ENCODE measurements at places on chromosomes 7 and 10.

DNA sequence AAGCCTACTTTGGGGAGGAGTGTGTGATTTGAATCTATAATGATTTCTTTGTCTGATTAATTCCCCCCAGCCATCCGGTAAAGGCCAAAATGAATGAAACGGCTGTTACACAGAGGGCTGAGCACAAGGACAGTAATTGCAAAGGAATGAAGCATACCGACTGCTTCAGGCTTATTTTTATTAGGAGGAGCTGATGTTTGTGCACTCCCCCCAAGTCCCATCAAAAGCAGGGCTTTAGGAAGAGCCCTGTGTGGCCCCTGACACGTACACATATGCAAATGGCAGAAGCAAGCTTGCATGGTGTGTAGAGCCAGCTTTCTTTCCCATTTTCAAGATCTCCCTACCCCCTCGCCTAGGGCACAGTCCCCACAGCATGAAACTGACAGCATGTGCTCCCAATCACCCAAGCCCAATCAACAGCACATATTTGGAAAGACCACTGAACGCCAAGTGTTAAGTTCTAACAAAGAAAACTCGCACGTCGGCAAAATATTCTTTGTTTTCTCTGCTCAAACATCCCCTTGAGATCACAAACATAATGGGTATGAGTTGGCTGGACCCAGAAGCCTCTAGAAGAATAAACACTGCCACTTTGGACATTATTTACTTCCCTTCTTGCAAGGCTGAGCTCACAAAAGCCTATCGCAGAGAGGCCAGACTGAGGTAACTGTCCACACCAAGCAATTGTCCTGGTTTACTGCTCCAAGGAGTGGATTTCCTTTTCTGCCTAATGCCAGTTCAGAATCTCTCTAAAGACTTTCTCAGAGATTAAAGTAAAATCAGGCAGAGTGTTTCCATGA lies 143.0 kb downstream of the CUBN start:
- no peak for DNase-seq

DNA sequence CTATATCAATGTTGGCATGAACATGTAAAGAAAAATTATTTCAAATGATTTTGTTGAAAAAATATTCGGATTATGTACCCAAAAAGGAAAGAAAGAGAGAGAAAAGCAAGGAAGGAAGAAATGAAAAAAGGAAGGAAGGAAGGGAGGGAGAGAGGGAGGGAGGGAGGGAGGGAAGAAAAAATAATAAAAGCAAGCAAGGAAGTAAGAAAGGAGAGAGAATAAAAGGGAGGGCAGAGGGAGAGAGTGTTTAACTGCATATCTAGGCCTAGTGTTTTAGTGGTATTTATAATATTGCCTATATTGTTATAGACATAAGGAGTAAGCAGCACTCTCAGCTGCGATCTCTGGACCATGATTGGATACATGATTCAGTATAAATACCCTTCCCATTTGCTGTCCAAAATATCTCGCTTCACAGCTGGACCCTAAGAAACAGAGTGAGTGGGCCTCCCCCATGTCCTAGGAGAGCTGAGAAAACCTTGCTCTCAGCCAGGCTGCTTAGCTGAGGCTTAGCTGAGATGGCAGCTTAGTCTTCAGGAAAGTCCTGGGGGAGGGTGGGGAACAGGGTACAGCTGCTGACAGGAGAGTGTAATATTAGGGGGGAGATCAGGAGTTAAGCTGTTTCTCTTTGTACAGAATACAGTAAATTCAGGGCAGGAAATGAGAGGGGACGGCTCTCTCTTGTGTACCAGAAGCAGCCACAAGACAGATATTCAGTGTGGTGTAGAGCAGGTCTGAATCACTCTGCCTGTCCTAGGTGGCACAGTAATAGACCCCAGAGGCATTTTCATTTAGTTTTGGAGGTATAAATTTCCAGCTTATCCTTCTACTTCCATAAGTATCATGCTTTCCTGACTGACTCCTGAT lies 66.8 kb upstream of the TARP start:
- no peak for DNase-seq

DNA sequence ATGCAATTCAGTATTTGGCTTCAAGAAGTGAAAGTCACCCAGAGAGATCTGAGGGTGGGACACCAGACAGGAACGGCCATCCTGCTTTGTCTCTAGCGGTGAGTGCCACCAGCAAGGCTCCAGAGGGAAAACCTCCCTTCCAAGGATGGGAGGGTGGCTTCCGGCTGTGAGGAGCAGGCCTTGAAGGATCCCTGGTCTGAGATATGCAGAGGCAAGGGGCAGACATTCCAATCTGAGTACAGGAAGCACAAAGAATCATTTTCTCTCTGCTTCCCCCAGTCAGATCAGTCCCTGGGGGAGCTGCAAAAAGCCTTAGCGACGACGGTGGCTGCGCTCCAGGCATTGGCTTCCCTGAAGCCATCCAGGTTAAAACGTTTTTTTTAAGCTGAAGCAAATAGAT lies 167.4 kb downstream of the TEX36 start:
- DNase-seq: no peak

GRCh38 chr10:49106451-49106850 lies 8.9 kb downstream of the VSTM4 start:
- DNase-seq: no peak

GRCh38 chr10:14774214-14774580 lies 500 bp downstream of the FAM107B start:
- no peak for DNase-seq

GRCh38 chr10:55146032-55146431 lies 345.0 kb upstream of the PCDH15 start:
- DNase-seq: no peak

DNA sequence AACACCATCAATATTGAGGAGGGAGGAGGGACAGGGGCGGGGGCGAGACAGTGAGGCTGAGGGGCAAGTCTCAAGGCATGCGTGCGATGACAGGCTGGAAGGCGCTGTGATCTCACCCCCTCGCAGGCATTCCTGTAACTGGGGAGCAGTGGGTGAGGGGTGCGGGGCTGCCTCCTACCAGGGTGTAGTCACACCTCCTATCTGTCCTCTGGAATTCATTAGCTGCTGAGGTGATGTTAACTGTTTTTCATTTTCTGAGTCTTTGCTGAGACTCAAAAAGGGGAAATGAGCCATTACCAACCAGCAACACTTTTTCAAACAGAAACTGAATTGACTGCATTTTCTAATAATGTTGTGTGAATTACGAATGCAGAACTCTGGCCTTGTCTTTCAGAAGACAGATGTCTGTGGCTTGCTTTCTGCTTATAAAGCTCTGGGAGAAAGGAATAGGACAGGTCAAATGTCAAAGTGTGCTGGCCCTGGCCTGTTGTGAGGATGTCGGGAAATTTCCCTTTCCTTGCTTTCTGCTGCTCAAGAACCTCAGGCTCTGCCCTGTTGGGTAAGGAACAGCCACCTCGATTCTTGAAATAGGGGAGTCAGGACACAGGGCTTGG lies 23.7 kb upstream of the CDH23 start:
- no peak for DNase-seq

GRCh38 chr7:97851683-97852082 lies 20.5 kb downstream of the ASNS start:
- DNase-seq: no peak

DNA sequence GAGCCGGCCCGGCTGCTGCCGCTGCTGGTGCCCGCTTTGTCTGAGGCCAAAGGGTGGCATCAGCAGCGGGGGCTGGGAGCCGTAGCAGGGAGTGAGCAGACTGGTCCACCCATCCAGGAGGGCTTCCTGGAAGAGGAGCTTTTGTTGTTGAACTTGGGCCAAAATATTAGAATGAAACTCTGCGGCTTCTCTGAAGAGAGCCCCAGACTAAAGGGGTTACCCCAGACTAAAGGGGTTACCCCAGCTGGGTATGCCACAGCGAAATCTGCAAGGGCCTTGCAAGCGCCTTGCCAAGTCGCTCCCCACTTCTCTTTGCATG lies 154.7 kb upstream of the ZMIZ1 start:
- DNase-seq: no peak

- no peak for DNase-seq
Observed at GRCh38 chr7:75905785-75906604, 9.0 kb upstream of the POR start.

GRCh38 chr10:132065491-132066105 lies at the start of gene JAKMIP3:
Gene JAKMIP3, plus strand, starts transcription at chr10:132065946. Its CDS starts 38,863 bp downstream, at chr10:132104809.
- DNase-seq: no peak

GRCh38 chr7:50973814-50974213 lies 191.1 kb upstream of the GRB10 start:
- DNase-seq: no peak

- DNase-seq: no peak
Observed at GRCh38 chr10:69629519-69629896, 539 bp upstream of the FAM241B start.

DNA sequence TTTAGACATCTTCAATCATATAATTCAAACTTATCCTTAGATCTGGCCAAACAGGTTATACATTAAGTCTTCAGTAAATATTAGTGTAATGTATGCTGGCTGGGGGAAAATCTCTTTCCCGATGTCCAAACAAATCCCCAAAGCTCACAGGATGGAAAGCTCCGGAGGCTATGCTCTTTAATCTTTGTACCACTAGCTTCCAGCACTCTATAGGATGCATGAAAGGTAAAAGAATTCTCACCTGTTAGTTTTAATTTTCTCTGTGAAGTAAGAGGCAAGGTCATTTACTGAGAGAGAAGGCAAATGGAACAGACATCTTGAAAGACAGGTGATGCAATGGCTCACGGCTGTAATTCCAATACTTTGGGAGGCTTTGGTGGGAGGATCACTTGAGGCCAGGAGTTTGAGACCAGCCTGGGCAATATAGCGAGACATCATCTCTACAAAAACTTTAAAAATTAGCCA lies 99.8 kb upstream of the KIF5B start:
- DNase-seq: no peak

GRCh38 chr10:30724296-30724695 lies 94.7 kb upstream of the LYZL2 start:
- DNase-seq: no peak

DNA sequence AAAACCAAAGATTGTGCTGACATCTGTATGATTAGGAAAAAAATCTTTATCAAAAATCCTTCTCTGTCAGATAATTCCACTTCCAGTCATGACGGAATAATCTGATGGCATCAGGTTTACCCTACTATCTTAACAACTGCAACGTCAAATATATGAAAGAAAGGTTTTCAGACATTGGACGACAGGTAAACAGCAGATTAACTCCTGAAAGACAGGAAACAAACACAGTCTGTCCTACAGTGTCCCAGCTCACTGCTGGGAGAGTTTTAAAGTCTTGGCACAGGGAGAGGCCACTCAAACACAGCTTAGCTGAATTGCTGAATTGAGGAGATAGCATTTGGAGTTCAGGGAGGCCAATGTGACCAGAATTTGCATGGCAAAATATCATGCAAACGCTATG lies 186.3 kb upstream of the KCTD7 start:
- DNase-seq: no peak

- DNase-seq: no peak
Observed at GRCh38 chr7:11261470-11261869, 287.8 kb downstream of the PHF14 start.

DNA sequence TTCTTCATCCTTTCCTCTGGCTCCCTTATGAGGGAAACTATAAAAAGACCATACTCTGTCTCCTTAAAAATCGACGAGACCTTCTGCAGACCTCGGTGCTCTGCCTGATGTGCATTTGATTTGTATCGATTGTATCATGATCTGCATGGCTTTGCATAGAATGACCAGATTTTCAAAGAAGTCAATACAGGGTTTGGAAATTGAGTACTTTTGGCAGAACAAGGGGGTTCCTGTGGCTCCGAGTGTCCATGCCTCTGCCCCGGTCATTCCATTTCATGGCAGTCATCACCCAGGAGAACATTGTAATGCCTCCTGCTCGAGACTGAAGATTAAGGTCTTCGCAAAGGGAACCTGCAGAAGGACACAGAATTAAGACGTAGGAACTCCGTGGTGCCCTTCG lies 685 bp downstream of the CASP2 start:
- no peak for DNase-seq

GRCh38 chr10:110300486-110300986 lies 4.2 kb downstream of the SMNDC1 start:
- no peak for DNase-seq

DNA sequence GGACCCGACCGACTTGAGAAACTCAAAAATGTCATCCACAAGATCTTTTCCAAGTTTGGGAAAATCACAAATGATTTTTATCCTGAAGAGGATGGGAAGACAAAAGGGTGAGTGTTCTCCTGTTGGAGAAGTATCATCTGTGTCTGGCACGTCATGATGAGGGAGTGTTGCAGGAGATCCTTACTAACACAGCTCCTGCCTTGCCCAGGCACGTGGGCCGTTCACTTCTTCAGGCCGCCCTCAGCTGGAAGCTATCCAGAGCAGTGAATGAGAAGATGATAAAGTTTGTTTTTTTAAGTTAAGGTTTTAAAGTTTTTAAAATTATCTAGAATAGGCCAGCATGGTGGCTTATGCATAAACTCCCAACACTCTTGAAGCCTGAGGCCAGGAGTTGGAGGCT lies 6.2 kb downstream of the EIF3B start:
- DNase-seq: no peak

GRCh38 chr10:82814635-82815034 lies 939.6 kb downstream of the NRG3 start:
- DNase-seq: no peak

GRCh38 chr10:88026031-88026430 lies 162.6 kb downstream of the PTEN start:
- no peak for DNase-seq

GRCh38 chr7:91289633-91290254 lies 25.5 kb downstream of the FZD1 start:
- no peak for DNase-seq

GRCh38 chr7:69105092-69105491 lies 493.2 kb upstream of the AUTS2 start:
- DNase-seq: no peak

- DNase-seq: no peak
Observed at GRCh38 chr10:115093286-115093775, at the start of gene ATRNL1. Gene ATRNL1, plus strand, starts transcription at chr10:115093365. Its CDS starts 386 bp downstream, at chr10:115093751.

DNA sequence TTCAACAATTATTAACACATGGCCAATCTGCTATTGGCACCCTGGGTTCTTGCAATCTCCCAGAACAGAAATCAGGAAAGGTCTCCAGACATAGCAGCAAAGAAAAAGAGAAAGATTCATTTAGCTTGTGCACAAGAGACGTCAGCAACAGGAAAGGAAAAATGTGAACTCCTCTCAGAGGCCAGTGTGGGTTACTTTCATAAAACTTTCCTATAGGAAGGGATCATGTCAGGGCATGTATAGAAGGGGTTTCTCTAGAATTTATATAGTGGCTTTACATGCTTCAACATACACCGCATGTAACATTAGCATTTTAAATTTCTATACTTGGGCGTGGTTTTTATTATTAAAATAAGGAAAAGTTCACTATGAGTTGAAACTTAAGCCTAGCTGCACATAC lies 725.1 kb downstream of the SORCS1 start:
- DNase-seq: no peak

- DNase-seq: peak; percentile 41
Observed at GRCh38 chr10:451021-451471, 238.4 kb downstream of the DIP2C start.

- DNase-seq: no peak
Observed at GRCh38 chr10:49280001-49280408, 19.0 kb upstream of the C10orf71 start.

- no peak for DNase-seq
Observed at GRCh38 chr7:52311886-52312285, 723.5 kb upstream of the POM121L12 start.

DNA sequence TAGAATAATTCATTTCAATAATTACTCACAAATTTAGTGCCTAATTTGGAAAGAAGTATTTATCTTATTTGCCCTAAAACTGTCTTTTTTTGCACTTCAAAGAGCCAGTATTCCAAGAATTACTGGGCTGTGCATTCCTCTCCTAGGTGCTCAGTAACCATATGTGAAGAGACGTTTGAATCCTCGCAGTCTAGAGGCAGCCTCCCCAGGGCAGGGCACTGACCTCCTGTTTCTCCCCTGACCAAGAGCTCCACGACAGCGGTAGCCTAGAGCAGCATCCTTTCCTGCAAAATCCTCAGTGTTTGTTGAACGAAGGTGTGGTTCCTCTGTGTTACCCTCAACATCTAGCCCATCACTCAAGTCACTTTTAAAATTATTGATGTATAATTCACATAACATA lies 113.1 kb downstream of the EEPD1 start:
- DNase-seq: no peak
